Activated gamma-delta T cell treated with anti-CD3 and anti-CD28 coated beads, Interleukin-2, amount 50 U/mL, for 16 hours (primary cell): ENCODE measurements at places on chromosomes 11 and 22.

DNA sequence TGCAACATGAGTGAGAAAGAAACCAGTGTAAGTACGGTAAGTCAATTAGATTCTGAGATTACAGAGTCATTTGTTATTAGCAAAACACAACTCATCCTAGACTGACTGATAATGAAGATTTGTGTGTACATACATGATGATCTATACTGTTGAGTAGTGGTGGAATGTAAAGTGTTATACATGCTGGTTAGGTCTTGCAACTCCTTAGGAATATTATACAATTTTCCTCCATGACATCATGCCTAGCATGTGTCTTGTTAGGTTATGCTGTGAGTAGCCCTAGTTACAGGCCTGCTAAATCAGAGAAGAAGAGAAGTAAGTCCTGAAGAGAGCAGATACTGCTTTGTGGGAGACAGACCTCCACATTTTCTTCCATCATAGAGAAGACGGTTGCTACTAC is 880.6 kb downstream of the LUZP2 start:
- no peak for DNase-seq

DNA sequence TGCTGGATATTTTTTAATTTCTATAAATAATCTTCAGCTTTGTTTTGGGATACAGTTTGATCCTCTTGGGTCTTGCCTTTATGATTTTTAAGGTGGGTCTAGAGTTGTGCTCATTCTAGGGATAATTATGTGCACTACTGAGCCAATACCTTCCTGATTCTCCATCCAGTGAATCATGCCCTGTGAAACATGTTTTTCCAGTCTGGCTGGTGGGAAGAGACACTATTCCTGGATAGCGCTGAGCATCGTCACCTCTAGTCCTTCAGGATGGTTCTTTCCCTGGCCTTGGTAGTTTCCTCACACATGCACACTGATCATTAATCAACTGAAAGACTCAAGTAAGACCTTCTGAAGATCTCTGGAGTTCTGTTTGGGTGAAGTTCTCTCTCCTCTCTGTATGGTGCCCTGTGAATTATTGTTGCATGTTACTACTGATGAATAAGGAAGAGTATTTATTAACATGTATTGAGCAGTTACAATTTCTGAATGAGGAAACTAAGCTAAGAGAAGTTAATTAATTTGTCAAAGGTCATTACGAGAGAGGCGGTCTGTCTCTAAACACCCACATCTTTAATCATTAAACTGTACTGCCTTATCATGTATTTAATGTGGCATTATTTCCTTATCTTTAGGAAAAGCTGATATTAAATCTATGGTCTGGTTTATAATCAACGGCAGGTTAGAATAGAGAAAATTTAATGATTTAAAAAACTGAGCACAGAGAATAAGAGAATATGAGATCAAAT is 39.1 kb upstream of the LIPT2 start:
- no peak for DNase-seq

GRCh38 chr11:107307991-107308390 is 149.6 kb downstream of the CWF19L2 start:
- no peak for DNase-seq

DNA sequence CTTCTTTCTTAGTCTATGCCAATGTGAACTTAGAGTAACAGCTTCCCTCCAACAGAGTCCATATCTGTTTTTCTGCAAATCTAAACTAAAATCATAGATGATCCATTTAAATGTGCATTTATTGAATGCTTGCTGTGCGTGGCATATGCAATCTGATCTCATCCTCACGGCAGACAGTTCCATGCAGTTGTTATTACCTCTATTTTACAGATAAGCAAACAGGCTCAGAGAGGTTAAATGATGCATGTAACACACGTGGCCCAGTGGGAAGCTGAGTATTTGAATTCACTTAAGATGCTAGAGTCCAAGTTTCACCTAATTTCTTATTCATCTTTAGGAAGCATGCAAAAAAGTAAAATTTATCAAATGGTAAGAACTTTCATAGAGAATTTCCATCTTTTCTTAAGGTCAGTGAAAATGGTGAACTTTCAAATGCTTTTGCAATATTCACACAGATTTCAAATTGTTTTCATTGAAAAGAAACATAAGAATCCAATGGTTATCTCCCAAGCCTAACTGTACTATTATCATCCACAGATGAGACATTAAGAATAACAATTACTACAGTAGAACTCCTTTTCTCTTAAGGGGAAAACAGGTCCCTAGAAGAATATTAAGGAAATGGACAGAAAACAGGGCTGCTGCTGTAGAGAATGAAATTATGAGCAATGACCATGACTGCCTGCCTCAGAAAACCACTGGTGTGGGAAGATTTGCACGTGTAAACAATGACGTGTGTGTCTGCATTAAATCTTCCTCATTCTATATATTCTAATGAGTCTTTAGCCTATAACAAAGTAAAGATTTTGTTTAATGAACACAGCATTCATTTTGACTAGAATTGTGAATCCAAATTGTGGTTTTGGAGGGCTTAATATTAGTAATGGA is 1171.3 kb downstream of the LRRC4C start:
- DNase-seq = no peak

GRCh38 chr22:44133901-44134571 is 46.7 kb upstream of the PARVG start:
- no peak for DNase-seq

GRCh38 chr22:34111210-34111824 is 191.0 kb upstream of the LARGE1 start:
- no peak for DNase-seq

- no peak for DNase-seq
Observed at GRCh38 chr11:2518111-2518982, 73.5 kb downstream of the KCNQ1 start.

- DNase-seq = no peak
Observed at GRCh38 chr11:118010738-118011461, 24.7 kb downstream of the IL10RA start.

- DNase-seq = no peak
Observed at GRCh38 chr22:41875531-41876270, 39.2 kb downstream of the SHISA8 start.

DNA sequence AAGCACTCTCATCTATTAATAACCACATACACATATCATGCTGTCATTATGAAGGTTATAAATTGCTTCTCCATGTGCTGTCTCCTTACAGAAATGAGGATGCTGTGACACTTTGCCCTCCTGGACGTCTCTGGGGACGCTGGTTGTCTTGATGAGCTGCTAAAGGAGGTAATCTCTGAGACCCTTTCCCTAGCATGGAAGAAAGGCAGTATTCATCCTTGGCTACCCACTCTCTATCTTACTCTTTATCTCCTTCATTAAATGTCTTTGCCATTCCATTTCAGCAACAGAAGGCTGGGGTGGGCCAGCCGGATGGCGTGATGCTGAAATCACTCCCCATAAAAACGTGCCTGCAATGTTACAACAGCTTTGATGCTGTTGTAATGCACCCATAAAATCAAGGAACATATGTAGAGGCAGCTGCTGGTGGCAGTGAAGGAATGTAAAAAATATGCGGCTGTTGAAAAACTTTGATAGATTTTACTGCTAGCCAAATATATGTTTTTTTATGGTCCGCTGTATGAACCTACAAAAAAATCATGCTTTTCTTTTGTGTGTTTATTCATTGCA is 715.1 kb upstream of the API5 start:
- DNase-seq = no peak

DNA sequence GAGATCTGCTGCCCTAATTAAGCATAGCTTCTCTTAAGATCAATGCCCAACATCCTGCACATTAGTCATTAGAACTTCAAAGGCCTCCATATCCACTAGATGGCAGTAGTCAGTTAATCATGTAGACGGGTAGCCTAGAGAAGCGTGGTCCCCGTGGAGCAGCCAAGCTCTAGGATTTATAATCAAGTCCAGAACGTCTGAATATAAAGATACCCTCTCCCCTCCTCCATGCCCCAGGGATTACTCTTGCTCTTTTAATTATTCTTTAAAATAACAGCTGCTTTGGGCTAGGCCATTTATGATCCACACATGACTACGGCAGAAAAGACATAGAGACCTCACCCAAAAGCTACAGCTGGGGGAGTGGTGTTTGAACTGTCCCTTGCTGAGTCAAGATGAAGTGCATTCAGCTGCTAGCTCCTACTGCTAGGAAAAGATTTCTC is 327.6 kb upstream of the PLET1 start:
- no peak for DNase-seq

DNA sequence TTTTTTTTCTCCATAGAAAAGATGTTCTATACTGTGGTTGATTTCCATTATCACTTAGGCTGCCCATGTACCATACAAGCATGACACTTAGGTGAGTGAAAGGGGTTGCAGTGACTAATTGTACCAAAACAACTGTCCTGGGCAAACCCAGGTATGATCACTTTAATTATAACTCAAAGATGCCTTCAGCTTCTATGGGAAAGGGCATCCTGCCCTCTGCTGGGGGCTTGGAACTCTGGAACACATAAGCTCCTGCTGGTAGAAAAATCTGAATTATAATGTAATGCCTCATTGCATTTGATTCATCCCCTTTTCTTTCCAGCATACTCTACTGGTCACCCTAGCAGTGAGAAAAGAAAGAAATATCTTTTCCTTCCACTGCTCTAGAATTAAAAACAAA is 206.3 kb downstream of the DDX10 start:
- no peak for DNase-seq

DNA sequence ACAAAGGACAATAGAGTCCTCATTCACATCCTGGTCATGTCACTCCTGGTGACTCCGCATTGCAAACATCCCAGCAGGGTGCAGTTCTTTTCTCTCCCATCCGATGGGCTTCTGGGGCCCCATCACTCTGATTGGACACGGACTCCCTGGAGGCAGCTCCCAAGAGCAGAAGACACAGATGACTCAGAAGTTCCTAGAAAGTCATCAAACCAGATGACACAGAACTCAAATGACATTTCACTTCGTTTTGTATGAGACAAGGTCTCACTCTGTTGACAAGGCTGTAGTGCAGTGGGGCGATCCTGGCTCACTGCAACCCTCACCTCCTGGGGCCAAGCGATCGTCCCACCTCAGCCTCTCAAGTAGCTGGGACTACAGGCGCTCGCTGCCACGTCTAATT is 33.2 kb downstream of the ZNF195 start:
- no peak for DNase-seq

GRCh38 chr22:19501897-19502447 is 22.2 kb downstream of the CLDN5 start:
- no peak for DNase-seq

DNA sequence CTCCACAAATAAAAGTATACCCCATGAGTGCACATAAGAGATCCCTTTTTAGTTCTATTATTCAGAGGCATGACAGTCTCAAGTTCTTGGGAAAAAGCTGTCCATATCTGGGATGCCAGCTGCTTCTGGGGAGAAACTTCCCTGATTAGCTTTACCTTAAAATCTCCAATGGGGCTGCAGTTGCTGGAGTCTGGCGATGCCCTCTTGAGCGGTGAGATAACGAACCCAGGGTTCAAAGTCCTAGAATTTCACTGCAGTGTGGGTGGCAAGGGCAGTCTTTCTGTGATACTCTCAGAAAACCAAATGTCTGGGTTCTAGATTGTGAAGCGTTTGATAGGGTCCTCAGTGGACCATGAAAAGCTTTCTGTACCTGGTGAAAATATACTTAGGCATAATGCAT is 7.4 kb upstream of the PRR33 start:
- DNase-seq = no peak

DNA sequence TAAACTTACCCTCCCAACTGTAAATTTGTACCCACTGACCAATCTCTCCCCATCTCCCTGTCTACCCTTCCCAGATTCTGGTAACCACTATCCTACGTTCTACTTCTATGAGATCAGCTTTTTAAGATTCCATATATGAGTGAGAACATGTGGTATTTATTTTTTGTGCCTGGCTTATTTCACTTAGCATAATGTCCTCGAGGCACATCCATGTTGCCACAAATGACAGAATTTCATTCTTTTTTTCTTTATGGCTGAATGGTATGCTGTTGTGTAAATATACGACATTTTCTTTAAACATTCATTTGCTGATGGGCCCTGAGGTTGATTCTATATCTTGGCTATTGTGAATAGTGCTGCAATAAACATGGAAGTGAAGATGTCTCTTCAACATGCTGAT is 74.7 kb upstream of the RRM1 start:
- DNase-seq = no peak

DNA sequence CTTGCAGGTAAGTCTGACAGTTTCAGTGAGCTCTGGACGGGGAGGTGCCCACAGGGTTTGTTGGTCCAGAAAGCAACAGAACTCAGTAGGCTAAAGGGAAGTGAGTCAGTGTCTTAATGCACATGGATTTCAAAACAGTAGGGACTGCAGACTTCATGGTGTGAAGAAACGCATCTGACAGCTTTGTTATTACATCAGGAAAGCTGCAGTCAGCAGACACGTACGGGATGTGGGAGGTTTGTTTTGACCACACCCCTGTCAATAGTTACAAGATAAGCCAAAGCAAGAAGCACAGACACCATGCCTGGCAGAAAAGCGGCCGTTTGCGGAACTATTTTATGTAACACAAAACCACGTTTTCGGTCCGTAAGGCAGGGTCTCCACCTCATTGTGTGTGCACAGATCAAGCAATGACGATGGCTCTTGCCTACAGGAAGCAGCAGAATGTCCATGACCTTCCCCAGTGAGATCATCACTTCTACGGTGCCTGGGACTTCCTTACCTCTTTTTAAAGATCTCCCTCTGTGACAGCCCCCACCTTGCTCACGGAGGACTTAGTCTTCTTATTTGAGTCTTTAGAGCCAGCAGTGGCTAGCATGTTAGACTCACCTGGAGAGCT is 58.2 kb upstream of the FTH1 start:
- peak; percentile 41 for DNase-seq

DNA sequence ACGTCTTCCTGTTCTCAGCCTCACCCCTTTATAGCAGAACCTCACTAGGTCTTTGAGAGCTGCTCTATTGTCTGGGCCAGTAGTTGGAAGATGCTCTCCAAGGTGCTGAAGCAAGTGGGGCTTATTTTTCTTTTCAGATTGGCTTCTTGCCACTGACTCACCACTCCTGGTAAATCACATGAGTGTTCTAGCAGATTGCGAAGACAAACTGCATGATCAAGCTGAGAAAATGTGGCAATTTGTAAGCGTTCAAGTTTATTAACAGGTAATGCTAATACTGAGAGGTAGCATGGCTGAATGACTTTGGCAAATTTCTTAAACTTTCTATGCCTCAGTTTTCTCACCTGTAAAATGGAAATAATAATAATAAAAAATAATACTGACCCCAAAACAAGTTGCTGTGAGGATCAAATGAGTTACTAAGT is 59.2 kb downstream of the CACNG2 start:
- DNase-seq = no peak

DNA sequence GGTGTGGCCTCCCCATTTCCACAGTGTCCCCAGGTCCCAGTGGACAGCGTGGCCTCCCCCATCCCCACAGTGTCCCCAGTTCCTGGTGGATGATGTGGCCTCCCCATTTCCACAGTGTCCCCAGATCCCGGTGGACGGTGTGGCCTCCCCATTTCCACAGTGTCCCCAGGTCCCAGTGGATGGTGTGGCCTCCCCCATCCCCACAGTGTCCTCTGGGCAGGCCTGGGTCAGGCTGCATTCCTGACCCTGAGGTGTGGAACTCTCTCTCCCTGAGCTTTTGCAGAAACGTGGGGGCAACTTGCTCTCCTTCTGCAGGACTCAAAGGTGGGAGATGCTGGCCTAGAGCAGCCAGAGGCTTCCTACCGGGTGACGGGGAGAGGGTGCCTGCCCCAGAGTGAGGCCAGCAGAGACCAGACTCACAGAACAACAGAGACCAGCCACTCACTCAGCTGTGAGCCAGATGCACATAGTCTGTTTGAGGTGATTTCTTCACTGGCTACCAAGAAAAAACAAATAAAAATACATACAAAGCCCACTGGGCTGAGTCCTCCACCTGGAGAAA is 85.8 kb upstream of the FGF3 start:
- no peak for DNase-seq

GRCh38 chr22:46526244-46526839 is 11.1 kb downstream of the CELSR1 start:
- no peak for DNase-seq

GRCh38 chr11:108368134-108368533 is 99.2 kb downstream of the C11orf65 start:
- DNase-seq = no peak
